RPMI8226 (cell line): ENCODE measurements at places on chromosomes 12 and 14.

- no peak for DNase-seq
These were observed 444.6 kb upstream of the CCDC196 start for GRCh38 chr14:66041582-66041981.

- no peak for DNase-seq
These were observed 694.3 kb upstream of the TBX3 start for GRCh38 chr12:115378291-115378690.

DNA sequence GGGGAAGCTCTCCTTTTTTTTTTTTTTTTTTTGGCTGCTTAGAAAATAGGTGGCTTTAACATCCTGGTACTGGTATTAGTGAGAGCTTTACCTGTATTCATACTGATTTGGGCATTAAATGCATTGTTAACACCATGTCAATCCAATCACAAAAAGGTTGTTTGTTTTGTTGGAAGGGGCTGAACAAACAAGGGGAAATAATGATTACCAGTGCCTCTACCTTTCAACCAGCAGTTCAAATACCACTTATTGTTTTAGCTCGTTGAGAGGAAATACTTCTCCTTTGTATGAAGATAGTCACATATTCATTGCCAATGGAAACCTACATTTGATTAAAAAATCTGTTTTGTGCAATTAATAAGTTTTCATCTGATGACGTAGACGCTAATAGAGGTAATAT is 72.9 kb downstream of the MIPOL1 start:
- DNase-seq: no peak

DNA sequence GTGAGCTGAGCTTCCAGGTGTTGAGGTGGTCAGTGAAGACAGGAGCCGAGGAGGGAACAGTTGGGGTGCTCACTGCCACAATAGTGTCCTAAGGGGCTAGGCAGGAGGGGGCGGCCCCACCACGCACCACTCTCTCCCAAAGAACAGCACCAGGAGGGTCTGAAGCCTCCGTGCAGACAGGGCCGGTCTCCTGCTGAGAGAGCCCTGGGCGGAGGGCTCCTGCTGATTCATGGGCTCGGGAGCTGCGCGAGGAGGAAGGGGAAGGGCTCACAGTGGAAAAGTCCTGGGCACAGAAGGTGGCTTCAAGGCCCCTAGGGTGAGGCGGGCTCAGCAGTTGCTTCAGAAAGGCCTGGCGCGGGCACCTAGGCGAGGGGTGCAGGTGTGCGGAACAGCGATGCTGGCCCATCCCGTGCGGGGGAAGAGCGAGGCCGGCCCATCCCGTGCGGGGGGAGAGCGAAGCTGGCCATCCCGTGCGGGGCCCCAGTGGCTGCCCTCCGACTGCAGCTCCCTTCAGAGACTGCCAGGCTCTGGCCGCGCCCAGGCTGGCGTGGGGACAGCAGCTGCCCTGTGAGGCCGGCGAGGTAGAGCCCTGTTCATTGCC is 176.7 kb downstream of the ADGRD1 start:
- no peak for DNase-seq

GRCh38 chr14:39762576-39763401 is 330.6 kb upstream of the FBXO33 start:
- peak; percentile 5 for DNase-seq
